Left kidney (tissue), 8 donors: ENCODE measurements at places on chromosomes 12 and 14.

DNA sequence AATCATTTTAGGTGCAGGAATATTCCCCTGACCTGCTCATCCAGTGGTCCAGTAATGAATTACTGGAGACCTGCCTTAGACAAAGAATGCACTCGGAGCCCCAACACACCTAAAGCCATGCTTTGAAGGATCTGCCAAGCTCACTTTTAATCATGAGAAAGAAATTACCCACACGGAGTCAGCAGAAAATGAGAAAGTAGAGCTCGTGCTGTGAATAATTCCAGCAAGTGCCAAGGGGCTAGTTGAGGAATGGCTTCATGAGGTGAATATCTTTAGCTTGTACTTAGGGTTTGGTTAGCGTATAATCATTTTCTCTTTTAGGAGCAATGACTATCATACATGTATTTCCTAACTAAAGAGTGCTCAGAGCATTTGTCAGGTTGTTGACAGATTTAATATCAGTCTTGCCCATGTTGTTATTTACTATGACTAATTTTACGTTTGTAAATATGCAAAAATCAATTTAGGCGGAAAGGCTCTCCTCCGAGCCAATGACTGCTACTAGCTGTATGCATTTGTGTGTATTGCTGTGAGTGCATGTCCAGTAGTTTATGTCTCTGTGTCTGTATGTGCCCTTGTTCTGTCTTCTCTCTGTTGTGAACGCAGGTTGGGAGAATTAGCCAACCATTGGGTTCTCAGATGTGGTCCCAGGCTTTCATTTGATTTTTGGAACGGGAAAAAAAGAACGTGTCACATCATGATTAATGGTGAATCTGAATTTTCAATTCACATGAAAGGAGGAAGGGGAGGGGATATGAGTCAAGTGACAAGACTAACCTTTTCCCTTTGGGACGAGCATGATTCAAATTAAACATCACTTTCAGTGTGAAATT is 98.4 kb downstream of the RMST start:
- DNase-seq: no peak

GRCh38 chr14:100543471-100544455 is 43.5 kb downstream of the BEGAIN start:
- DNase-seq: no peak

- DNase-seq: no peak
Measured at GRCh38 chr12:790608-791007, 38.2 kb downstream of the WNK1 start.

- no peak for DNase-seq
Measured at GRCh38 chr12:12115514-12115913, 44.8 kb downstream of the BCL2L14 start.

DNA sequence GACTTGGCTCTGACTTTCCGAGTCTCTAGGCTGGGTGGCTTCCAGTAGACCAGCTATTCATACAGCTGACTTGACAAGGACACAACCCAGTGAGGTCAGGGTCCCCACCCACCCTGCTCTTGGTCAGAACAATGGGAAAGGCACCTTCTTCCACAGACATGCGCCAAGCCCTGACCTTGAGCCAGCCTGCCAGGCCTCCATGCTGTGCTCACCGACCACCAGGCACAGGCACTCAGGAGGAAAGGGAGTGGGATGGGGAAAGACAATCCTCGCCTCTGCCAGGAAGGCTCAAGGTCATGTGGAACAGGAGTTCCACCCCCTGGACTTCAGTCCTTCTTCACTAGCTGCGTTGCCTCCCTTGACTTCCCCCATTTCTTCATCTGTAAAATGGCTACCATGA is 31.4 kb downstream of the GALNT16 start:
- DNase-seq: no peak

GRCh38 chr12:111616177-111616623 is 17.1 kb upstream of the ATXN2 start:
- no peak for DNase-seq

DNA sequence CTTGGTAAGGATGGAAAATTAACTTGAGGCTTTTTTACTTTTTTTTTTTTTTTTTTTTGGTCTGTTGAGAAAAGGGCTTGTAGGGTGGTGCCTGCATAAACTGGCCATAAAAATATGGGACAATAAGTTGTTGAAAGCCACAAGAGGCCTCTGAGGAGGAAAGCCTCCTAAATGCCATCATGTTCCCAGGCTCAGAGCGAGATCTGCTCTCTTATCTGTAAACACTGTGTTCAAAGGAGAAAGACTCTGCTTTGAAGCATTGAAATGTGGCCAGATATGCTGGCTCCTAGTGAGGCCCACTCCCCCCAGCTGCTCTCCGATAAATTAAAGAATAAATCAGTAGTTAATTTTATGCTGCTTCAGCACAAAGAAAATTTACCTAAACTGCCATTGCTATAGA is 504.9 kb downstream of the DIO2 start:
- DNase-seq: no peak

- no peak for DNase-seq
Measured at GRCh38 chr12:128468926-128469325, 202.0 kb downstream of the TMEM132C start.
